ENCODE measurements at places on chromosomes 1 and 21. TPM values are rescaled to one million over a fixed set of nuclear protein-coding genes. Genes with fewer than 3 reads are reported as not detected.

DNA sequence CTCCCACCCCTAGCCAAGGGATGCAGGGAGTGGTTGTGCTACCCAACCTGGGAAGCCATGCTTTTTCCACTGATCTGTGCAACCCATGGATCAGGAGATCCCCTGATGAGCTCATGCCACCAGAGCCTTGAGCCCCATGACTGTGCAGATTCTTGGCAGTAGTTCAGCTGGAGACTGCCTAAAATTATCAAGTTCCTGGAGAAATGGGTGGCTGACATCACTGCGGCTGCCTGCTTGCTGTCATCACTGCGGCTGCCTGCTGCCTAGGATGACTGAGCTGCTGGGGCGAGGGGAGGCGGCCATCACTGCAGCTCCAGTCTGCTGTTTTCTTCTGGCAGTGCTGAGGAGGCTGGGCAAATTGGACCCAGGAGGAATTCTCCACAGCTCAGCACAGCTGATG lies 159.2 kb downstream of the AGBL4 start:
- DNase-seq = no peak

GRCh38 chr1:24547195-24547594 lies 8.7 kb upstream of the NCMAP start:
- DNase-seq = no peak

DNA sequence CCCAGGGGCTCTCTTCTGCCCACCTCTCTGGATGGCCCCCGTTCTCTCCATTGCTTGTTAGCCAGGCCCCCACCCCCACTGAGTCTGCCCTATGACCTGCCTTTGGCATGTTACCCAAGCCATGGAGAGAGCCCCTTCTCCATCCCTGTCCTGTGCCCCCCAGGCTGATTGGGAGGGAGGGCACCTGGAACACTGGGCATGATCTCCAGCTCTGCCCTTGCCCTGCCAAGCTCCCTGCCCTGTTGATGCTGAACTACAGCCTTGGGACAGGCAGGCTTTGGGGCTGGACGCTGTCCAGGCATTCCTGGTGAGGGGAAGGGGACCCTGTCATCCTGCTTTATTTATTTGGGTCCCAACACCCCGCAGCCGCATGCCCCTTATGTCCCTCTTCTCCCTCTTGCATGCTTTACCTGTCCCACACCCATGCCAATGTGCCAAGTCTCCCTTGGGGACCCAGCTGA lies 10.7 kb downstream of the TRIM46 start:
- DNase-seq = no peak

The S100A7 gene
- total RNA-seq = not detected

GRCh38 chr1:209409780-209410179 lies 173.7 kb upstream of the CAMK1G start:
- DNase-seq = no peak

The FHAD1 gene
- total RNA-seq = 3.6 TPM

GRCh38 chr1:177830531-177831135 lies 139.2 kb downstream of the SEC16B start:
- no peak for DNase-seq

DNA sequence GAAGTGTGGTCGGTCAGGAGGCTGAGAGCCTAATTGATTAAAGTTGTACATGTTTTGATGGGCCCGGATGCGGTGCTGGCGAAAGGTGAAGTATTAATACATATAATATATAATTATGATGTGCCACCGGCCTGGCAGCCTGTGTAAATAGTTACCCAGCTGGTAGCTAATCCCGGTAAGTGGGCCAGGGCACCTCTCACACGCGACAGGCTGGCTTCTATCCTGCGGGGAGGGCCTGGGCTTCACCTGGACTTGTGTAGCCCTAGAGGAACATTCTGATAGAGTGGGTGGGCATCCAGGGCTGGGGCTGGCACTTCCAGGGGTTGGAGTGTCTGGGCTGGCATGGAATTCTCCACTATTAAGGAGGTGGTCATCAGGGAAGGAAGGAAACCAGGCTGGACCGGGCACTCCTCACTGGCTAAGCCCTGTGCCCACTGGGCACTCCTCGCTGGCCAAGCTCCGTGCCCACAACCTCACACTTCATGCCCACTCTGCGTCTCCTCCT lies 48.3 kb downstream of the IGSF21 start:
- no peak for DNase-seq

Data from endodermal cell (in vitro differentiated cells).